ENCODE measurements at places on chromosomes 2 and 18.

GRCh38 chr18:49212819-49213218 lies 247.6 kb downstream of the DYM start:
- DNase-seq = no peak

- no peak for DNase-seq
These were observed 45.6 kb downstream of the MEX3C start for GRCh38 chr18:51151568-51152511.

DNA sequence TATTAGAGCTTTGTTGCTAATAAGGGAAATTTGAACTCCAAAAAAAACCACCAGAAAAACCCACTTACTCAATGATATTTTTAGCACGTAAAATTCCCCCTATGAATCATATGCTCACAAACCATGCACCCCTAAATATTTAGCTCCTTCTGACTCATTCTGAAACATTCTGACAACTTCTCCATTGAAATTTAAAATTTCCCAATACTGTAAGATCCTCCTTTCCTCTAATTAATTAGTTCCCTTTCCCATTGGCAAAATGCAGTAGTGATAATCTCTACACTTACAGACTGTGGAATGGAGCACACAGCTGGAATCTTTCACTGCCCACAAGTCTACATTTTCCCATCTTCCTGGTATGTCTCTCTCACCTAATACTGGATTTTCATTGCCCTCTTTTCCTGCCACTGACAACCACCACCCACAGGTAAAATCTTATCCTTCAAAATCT lies 215.8 kb upstream of the ACVR2A start:
- no peak for DNase-seq

DNA sequence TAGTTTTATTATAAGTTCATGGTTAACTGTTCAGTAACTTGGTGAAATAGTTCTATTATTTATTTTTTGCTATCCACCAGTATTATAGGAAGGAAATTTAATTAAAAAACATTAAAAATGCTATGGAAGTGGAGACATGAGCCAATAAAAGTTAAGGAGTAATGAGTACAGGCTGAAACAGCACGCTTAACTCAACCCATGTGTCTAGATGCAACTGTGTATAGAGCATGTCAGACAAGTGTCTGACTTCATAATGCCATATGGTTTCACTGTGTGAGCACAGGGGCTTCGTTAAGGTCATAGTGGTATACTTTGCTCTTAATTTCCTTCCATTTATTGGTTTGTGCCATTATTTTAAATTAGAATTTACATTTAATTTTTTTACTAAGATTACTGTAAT lies 566.8 kb upstream of the NRP2 start:
- no peak for DNase-seq

- DNase-seq = no peak
These were observed 166.3 kb upstream of the NYAP2 start for GRCh38 chr2:225233234-225233633.

DNA sequence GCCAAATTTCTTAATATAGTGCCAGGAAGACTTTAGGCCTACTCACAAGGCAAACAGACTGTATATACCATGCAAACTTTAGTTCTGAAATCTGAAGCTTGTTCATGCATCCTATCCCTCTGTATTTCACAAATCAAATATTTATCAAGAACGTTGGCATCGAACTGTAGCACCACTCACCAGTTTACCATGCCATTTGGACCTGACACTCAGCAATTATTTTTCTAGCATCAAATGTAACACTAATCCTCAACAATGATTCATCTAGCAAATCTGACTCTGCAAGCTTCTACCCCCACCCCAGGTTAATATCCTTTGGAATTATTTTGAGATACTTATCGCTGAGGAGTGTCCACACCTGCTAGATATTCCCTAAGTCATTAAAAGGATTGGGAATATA lies 1506.6 kb downstream of the LRP1B start:
- no peak for DNase-seq

- peak; percentile 69 for DNase-seq
These were observed 82.4 kb downstream of the BCL2 start for GRCh38 chr18:63236921-63237846.

DNA sequence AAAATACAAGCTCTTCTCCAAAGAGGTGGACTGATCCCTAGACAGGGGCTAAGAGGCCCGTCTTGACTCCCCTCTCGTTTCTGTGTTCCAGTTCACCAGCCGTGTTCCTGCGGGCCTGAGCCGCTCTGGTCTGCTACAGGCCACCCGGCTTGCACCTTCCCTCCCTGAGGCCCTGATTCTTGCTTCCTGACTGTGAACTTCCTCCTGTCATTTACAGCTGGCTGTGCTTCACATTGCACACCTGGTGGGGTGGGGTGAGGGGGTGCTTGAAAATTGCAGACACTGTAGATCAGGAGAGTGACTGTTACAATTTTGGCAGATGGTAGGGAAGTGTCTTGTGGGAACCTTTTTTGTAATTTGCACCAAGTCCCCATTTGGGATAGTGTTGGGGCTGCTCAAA lies 64.4 kb downstream of the TSN start:
- no peak for DNase-seq

GRCh38 chr18:76453932-76454331 lies 41.1 kb downstream of the ZNF516 start:
- DNase-seq = no peak

DNA sequence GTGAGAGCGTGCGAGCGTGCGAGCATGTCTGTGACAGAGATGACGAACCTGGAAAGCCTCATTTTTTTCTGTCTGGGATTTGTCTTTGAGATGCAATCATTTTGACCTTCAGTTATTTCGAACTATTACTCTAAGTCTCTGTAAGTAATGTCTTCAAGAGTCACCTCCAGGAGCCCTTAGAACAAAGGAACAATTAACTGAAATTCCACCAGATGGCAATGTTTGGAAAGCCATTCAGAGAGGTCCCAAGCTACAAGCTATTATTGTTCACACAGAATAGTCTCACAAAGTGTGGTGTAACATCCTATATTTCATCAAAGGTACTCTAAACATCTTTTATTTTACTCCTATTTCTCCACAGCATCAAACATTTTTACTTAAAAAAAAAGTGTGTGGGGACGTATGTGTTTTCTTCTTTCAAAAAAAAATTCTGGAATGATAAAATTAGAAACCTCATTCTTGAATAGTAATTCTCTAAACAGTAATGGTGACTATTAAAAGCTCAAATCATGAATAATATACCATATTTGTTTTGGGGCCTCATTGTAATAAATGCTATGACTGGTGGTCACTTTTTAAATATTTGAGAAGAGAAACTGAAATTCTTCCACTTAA lies 35.1 kb upstream of the MAPRE2 start:
- no peak for DNase-seq

- no peak for DNase-seq
These were observed 5.6 kb downstream of the DSC1 start for GRCh38 chr18:31156821-31157763.

- no peak for DNase-seq
These were observed 93.9 kb downstream of the RHOB start for GRCh38 chr2:20540587-20541293.

DNA sequence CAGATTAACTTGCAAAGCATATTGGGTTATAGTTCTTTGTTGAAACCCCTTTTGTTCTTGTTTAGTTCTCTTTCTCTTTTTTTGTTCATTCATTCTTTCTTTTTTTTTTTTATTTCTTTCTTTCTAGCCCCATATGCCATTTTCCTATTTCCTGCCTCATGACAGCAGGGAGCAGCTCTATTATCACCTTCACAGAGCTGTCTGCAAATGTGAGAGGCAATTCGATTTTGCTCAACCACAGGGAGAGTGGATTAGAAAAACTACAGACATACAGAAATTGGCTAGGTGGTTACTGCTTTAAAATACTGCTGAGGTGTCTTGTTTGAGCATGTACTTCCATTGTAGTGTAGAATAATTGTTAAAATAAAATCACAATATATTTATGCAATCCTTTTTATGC lies 44.2 kb upstream of the TBR1 start:
- DNase-seq = no peak

DNA sequence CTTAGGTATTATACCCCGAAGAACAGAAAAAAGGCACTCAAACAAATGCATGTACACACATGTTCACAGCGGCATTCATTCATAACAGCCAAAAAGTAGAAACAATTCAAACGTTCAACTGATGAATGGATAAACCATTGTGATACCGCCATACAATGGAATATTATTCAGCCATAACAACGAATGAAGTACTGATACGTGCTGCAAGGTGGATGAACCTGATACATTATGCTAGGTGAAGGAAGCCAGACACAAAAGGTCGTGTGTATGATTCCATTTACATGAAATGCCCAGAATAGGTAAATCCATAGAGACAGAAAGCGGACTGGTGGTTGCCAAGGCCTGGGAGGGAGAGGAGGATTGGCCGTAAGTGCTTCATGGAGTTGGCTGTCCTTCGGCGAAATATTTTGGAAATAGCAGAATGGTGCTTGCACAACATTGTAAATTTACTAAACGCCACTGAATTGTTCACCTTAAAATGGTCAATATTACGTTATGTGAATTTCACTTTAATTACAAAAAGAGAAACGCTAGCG lies 750 bp upstream of the RMP24 start:
- DNase-seq = no peak

GRCh38 chr2:10432311-10433181 lies 15.6 kb downstream of the ODC1 start:
- DNase-seq = no peak

DNA sequence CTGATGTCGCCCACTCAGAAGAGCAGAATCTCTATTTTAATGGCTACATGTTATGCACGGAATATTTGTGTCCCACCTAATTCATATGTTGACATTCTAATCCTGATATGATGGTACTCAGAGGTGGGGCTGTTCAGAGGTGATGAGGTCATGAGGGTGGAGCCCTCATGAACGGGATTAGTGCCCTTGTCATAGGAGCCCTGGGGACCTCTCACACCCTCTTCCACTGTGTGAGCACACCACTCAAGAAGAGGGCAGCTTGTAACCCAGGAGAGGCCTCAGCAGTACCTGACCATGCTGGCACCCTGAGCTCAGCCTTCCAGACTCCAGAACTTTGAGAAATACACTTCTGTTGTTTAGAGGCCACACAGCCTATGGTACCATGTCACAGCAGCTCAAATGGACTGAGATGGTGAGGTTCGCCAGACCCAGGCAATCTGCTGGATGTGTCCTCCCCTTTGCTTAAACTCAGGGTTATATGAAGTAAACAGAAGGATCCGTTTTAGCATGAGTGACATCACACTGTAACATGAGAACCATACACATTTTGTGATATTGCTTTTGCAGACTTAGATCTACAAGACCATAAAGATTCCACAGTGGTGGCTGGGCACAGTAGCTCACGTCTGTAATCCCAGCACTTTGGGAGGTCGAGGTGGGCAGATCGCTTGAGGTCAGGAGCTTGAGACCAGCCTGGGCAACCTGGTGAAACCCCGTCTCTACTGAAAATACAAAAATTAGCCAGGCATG lies 48.7 kb downstream of the ATOH8 start:
- DNase-seq = no peak

- no peak for DNase-seq
These were observed 14.7 kb downstream of the UGT1A10 start for GRCh38 chr2:233650981-233651380.

- peak; percentile 84 for DNase-seq
These were observed 61.4 kb upstream of the RTN4 start for GRCh38 chr2:55111570-55112228.

DNA sequence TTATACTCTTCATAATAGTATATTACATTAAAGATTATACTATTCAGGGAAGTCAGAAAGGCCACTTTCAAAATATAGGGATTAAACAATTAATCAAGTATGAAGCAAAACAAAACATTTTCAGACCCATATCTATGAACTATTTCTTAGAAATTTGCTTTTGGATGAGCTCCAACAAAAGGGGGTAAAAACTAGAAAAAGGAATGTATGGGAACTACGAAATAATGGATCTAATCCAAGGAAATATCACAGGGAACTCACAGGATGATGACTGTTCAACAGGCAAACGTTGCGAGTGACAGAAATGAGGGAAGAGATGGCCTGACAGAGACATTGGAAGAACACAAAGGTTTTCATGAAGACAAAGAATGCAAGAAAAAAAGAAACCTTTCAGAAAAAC lies 27.9 kb downstream of the G6PC2 start:
- DNase-seq = no peak

GRCh38 chr2:98727369-98728087 lies 3.4 kb downstream of the MGAT4A start:
- DNase-seq = no peak

- DNase-seq = peak; percentile 30
These were observed 34.2 kb downstream of the MYO7B start for GRCh38 chr2:127569666-127570065.

DNA sequence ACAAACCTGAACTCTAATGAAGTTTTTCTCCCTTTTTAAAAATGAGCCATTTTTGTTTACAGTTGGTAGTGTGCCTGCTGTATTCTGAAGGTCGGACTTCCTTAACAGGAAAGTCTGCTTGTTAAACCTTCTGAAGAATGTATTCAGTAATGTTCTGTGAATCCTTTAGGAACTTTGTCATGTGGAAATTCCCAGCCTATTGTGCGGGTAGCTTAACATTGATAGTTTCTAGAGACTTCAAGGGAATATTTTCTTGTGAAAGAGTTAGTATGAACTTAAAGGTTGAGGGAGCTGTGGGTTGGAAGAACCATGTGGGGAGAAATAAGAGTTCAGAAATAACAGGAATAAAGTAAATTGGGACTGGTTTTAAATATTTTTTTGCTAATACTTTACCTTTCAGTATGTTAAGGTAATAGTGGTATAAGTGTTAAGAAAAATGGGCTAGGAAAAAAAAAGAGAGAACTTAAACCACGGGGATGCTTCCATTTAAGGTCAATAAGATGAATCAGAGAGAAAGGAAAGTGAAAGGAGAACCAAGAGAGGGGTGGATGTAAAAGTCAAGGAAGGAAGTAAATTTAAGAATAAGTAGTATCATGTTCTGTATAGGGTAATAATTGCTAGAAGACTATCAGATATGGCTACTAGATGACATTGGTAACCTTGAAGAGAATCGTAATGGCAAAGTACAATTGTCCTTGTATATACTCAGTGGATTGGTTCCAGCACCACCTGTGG lies 90.5 kb downstream of the PMS1 start:
- no peak for DNase-seq

DNA sequence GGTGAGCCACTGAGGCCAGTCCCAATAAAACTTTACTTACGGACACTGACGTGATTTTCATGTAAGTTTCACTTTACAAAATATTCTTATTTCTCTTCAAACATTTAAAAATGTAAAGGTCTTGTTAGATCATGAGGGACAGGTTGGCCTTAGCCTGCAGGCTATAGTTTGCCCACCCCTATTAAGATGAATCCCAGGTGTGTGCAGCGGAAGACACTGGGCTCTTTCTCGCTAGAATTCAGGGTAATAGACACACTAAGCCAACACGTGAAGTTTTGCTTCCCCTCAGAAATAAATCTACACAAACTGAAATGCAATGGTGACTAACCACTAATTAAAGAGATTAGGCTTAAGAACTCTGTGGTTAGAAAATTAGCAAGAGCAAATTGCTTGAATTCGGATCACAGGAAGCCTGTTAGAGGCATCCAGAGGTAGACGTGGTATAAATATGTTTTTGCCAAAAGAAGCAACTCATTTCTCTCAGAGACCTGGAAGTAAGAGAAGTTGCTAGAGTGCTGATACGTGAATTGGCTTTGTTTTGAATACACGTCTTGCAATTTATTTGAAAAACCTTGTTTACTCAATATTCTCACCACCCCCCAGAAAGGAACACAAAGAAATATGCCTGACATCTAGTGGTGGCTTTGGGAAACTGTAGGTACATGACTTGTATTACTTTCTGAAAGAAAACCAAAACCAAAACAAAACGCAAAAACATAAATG lies 151.6 kb downstream of the DTNB start:
- no peak for DNase-seq
